ENCODE measurements at places on chromosomes 1 and 21. TPM values are rescaled to one million over a fixed set of nuclear protein-coding genes. Genes with fewer than 3 reads are reported as not detected.

The ESPN gene
- 0.44 TPM for total RNA-seq

The OSCP1 gene
- 6.4 TPM for total RNA-seq

The CYP2J2 gene
- 116 TPM for total RNA-seq

The CD1B gene
- not detected for total RNA-seq

The KTI12 gene
- total RNA-seq: 3.9 TPM

DNA sequence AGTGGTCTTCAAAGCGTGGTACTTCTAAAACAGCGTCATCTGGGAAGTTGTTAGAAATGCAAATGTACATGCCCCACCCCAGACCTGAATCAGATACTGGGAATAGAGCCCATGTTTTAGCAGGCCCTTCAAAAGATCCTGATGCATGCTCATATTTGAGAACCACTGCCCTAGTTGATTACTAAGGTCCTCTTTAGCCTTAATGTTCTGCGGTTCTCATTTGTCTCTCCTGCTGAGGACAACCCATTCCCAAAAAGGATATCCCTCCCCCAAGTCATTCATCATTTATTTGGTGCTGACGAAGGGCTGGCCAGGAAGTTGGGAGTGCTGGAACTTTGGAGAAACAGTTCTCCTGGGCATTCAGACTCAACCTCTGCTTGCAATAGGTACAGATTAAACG, 92.4 kb upstream of the RALGPS2 start:
- DNase-seq: no peak

DNA sequence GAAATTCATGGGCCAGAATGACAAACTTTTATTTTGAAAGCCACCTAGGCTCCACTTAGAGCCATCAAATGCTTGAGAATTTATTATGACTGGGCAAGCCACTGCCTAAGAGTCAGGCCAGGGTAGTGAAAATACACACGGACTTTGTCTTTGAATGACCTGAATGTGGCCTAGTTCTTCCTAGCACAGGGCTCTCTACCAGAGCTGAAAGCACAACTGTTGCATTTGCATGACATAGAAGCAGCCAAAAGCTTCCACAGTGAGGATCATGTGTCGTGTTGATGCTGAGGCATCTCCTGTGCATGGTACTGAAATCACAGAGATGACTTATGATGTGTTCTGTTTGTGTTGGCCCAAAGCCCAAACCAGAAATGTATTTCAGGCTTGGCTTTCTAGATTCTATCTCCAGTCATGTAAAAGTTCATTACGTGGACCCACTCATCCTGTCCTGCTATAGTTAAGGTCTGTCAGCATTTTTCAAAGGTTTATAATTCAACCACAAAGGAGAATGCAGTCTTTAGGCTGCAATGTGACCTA, 164.0 kb upstream of the UBE2U start:
- peak; percentile 48 for DNase-seq

GRCh38 chr1:209512821-209513220, 70.7 kb upstream of the CAMK1G start:
- no peak for DNase-seq

DNA sequence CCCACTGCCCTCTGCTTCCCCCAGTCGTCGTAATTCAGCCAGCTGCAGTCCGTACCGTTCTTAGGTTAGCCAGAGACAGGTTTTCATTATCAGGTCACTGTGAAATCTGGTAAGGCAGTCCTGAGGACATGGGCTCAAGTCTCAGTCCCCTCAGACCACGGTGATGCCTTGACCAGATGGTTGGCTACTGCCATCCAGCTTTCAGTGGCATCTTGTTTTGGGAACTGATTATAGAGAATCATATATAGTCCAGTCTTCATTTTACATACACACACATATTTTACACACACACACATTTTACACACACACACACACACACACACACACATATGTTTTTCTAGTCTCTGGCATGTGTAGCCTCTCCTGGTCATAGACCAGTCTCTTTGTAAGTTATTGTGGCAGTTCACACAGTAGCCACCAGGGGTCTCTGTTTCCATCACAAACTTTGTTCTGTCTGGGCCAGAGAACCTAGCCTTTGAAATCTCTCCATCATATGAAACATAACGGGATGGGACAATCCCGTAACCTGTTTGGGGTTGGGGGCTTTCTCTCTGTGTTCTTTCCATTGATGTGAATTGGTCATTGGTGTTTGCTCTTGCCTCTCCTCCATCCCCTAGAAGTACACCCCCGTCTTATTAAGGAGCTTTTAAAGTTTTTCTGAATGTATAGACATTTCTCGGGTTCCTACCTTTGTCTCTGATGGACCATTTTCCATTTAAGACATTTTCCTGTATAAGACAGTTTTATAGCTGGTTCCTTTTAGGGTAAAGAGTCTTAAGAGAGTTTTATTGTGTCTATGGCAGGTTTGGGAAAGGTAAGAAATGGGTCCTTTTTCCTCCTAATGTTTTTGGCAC, 8.4 kb upstream of the IKBKE start:
- DNase-seq: peak; percentile 70

DNA sequence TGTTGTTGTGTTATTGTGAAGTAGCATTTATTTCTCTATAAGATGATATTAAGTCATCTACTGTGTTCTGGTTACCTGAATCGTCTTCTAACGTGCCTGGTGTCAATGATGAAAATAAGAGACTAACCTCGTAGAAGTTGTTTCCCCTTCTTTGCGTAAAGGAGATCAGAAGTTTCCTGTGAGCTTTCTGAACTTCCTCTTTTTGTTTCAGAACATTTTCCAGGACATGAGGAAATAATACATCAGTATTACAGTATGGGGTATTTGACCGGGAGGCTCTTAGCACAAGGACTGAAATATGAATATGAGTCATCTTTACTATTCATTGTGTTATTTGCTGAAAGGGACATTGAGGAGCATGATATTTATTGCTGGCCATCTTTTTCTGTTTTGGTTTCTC, 1.3 kb downstream of the ST6GALNAC3 start:
- no peak for DNase-seq

DNA sequence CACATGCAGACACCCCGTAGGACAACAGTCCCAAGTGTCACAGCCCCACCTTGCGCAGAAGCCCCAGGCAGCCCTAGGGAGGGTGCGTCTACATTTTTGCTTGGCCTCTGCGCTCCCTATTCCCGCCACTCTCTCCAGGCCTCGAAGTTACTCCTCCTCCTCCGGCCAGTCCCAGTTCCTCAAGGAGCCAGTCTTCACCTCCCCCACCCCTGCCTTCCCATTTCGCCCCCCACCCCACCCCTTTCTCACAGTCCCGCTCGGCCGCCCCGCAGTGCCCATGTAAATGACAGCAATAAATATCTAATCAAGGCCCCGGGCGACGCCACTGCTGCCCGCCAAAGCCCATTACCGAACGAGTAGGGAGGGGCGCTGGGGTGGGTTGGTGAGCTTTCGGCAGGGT, 3.2 kb downstream of the DMBX1 start:
- no peak for DNase-seq

DNA sequence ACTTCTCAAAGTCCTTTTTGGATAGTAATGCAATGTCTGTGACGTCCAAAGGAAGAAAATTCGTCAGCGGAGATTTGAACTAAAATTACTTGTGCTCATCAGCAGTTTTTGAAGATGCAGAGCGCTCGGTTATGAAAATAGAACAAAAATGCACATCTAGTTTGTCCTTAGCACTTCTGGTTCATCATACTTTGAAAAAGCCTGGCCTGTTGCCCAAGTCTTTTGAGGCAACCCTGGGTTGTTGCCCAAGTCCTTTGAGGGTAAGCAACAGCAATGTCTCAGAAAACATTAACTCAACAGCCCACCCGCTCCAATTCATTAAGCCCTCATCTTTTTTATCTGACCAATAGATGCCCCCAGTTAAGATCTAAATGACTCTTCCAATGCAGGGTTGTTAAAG, 91.9 kb downstream of the HUNK start:
- no peak for DNase-seq

DNA sequence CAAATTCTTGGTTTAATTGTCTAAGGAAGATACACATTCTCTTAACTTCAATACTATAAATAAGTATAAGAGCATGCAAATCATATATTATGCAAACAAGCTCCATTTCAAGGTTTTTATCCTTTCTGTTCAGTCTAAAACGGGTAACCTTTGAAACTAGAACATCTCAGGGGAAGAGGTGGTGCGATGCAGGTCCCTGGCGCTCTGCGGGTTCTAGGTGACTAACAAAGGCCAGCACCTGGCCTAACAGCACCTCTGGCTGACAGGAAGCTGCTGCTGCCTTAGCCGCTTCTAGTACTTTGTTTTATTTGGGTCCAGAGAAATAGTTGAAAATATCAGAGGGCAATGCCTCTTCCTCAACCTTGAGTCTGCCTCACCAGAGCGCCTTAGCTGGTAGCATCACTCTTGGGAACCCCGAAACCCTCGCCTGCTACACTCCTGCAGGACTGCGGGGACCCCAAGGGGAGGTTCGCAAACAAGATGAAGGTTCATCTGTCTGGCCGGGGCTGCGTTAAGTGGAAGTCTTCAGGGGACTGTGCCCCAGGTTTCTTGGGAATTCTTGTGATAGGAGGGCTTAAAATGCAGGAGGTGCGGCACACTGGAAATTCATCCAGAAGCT, 45.5 kb downstream of the PRDM15 start:
- DNase-seq: no peak

DNA sequence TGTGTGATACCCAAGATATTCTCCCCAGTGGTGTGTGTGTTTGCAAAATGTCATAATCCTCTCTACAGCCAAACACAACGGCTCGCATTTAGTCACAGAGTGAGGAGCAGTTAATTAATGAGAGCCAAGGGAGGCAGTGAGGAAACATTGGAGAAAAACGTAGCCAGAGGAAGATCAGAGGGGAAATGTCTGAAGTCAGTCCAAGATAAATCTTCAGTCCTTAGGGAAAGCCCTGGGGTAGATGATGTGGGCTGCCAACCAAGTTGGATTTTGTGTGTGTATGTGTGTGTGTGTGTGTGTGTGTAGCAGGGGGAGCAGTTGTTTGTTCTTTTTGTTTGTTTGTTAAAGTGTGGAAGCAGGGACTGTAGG, 201.0 kb upstream of the PTBP2 start:
- DNase-seq: no peak

DNA sequence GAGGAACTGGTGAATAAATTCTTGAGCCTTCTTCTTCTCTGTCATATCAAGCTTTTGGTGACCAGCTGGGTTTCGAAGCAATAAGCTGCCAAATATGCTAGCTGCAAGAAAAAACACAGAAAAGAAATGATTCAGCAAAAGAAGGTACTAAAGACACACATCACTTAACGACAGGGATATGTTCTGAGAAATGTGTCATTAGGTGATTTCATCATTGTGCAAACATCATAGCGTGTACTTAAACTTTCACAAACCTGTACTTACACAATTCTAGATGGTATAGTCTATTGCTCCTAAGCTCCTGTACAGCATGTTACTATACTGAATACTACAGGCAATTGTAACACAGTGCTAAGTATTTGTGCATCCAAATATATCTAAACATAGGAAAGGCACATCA, 2.9 kb upstream of the MTF1 start:
- DNase-seq: no peak

GRCh38 chr21:42381347-42381984, 14.4 kb downstream of the TMPRSS3 start:
- no peak for DNase-seq

DNA sequence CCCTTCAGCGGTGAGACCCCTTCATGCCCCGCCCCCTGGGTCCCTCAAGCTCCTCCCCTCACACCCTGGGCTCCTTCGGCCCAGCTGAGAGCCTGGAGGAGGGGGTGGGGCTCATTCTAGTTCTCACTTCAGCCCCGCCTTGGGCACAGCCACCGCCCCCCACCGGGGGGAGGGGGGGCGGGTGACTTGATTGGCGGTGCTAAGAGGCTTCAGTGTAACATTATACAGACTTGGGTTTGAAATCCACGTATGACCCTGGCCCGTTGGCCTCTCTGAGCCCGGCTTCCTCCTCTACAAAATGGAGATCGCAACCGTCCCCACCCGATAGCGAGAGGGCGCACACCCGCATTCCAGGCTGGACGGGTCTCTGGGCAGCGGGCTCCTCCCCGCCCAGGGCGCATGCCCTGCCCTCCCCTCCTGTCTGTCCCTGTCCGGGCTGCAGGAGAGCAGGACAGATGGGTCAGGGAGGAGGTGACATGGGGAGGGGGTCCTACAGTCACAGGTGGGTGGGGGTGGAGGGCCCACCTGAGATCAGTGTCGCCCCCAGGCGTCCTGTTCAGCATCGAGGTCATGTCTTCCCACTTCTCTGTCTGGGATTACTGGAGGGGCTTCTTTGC, 5.1 kb downstream of the CLCNKB start:
- DNase-seq: peak; percentile 72

DNA sequence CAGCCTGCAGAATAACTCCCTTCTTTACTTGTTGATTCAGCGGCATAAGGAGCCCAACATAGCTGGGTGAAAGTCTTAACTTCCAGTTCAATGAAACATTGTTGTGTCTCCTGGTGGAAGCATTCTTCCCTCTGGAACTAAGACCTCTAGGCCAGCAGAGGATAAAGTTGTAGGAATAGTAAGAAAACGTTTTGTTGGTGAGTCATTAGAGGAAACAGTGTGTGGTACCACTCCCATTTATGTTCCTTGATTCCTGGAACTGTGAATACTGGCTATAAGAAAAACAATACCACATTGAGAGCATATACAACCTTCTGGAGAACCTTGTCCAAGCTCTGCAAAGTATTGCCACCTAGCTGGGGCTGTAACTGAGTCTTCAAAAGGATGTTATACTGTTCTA, 737.4 kb upstream of the ZP4 start:
- DNase-seq: no peak

DNA sequence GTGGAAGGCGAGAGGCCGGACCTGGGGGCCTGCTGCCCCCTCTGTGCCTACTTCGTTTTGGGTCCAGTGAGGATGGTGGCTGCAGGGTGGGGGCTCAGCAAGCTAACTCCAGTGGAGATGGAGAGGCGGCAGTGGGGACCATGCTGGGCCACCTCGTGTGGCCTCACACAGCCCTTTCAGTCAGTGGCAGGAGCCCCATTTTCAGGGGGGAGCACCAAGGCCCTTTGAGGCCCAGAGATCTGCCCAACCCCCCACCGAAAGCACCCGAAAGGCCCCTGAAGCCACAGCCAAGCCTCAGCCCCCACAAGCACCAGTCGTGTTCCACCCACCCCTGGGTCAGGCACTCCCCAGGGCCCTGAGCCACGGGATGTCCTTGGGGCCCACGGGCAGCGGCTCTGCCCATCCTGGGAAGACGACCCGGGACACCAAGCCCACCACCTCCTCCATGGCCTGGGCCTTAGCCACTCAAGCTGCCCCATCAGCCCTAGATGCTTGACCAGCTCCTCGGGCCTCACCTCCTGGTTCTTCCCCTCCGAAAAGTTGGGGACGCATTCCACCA, 345 bp downstream of the FTCD start:
- DNase-seq: no peak

DNA sequence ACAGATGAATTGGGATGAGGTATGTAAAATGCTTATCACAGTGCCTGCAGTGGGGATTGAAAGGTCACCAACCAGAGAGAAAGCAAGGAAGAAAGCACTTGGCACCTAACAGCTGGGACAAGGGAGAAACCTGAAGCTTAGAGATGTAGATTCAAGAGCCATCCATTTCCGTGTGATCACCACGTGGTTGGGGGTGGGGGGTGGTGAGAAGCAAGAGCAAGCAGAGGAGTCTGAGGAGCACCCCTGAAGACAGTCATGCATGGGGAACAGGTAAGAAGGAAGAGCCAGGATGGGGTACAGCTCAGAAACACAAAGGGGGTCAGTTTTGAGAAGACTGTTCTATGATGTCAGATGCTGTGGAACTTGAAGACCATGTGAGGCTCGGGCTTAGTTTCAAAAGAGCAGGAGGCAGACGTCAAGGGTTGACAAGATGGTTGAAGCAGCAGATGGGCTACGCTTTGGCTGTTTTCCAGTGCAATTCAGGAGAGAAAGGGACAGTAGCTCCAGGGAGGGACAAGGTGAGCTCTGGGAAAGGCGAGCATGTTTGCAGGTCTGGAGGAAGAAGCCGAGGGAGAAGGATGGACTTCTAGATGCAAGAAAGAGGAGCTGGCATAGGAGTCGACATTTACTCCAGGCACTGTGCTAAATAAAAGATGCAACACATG, 17.4 kb downstream of the KANK4 start:
- no peak for DNase-seq

Measured in left cardiac atrium (tissue), 4 donors.